ENCODE measurements at places on chromosomes 4 and X. TPM values are rescaled to one million over a fixed set of nuclear protein-coding genes. Genes with fewer than 3 reads are reported as not detected.

The SPATA18 gene
- total RNA-seq, result 22.2 TPM

The CXXC4 gene
- not detected for total RNA-seq

The PDLIM5 gene
- 9.8 TPM for total RNA-seq

The NUDT10 gene
- total RNA-seq, result 2.7 TPM

The DOCK11 gene
- 26.3 TPM for total RNA-seq

The SPANXC gene
- not detected for total RNA-seq

The ADAM29 gene
- total RNA-seq, result not detected

The MAGEB2 gene
- total RNA-seq, result not detected

The ARSJ gene
- 17.0 TPM for total RNA-seq

The TRIM2 gene
- total RNA-seq, result 132 TPM

All from bronchial smooth muscle cell (primary cell).